ENCODE measurements at places on chromosomes 16 and 17.

- no peak for DNase-seq
These were observed 16.1 kb upstream of the GNA13 start for GRCh38 chr17:65072660-65073071.

DNA sequence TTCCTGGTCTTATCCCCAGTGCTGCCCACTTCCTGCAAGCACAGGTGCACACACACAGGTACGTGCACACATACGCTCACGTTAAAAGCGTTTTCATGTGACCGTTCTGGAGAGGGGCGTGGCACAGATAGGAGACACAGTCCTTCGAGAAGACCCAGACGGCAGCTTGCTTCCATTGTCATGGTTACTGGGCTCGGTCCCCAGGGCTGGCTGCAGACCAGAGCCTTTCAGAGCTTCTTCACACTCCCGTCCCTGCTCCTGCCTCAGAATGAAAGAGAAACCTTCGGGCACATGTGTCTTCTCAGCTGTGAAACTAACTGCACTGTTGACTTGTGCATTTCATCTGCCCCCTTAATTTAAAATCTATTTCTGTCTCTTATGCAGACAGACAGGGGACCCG lies 154.2 kb downstream of the PITPNC1 start:
- no peak for DNase-seq

- no peak for DNase-seq
These were observed 16.0 kb downstream of the KRT33A start for GRCh38 chr17:41334385-41335305.

- DNase-seq, result no peak
These were observed 87.7 kb downstream of the UTP18 start for GRCh38 chr17:51347851-51348584.

- no peak for DNase-seq
These were observed 13.0 kb downstream of the C16orf87 start for GRCh38 chr16:46817961-46818360.
